ENCODE measurements at places on chromosomes 4 and X. TPM values are rescaled to one million over a fixed set of nuclear protein-coding genes. Genes with fewer than 3 reads are reported as not detected.
A peak's percentile ranks its signal among the peaks of the same experiment; 100 is the strongest.

GRCh38 chr4:113116414-113117357, 67.2 kb downstream of the ANK2 start:
- no peak for DNase-seq

GRCh38 chr4:56055027-56055977, 106.6 kb downstream of the CEP135 start:
- no peak for DNase-seq

Gene ENOX2
- polyA plus RNA-seq, result 13.9 TPM

Gene GDPD2
- 0.15 TPM for polyA plus RNA-seq

- DNase-seq, result no peak
Measured at GRCh38 chr4:101458914-101459313, 111.6 kb upstream of the PPP3CA start.

Gene TRPC3
- 3.3 TPM for polyA plus RNA-seq

GRCh38 chrX:124033821-124034220, 72.3 kb downstream of the STAG2 start:
- no peak for DNase-seq

Gene CXCL3
- 0.95 TPM for polyA plus RNA-seq

Gene NR3C2
- 15.5 TPM for polyA plus RNA-seq

Gene RNF212
- polyA plus RNA-seq, result 4.2 TPM

- no peak for DNase-seq
Measured at GRCh38 chrX:68185161-68185560, 248.1 kb downstream of the OPHN1 start.

- no peak for DNase-seq
Measured at GRCh38 chr4:2671267-2671895, 84.8 kb downstream of the TNIP2 start.

DNA sequence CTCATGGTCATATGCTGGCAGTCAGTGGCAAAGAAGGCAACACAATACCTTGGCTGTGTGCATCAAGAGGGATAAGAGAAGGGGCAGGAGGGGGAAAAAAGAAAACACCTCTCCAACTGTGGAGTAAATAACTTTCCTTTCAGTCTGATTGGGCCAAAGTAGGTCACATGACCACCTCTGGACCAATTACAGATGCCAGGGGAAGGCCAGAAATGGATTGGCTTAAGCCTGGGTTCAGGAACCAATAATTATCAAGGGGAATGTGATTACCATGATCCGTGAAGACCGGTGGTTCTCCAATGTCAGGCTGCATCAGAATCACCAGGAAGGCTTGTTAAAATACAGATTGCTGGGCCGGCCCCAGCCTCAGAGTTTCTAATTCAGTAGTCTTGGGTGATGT, 7.4 kb upstream of the ADGRG2 start:
- no peak for DNase-seq

DNA sequence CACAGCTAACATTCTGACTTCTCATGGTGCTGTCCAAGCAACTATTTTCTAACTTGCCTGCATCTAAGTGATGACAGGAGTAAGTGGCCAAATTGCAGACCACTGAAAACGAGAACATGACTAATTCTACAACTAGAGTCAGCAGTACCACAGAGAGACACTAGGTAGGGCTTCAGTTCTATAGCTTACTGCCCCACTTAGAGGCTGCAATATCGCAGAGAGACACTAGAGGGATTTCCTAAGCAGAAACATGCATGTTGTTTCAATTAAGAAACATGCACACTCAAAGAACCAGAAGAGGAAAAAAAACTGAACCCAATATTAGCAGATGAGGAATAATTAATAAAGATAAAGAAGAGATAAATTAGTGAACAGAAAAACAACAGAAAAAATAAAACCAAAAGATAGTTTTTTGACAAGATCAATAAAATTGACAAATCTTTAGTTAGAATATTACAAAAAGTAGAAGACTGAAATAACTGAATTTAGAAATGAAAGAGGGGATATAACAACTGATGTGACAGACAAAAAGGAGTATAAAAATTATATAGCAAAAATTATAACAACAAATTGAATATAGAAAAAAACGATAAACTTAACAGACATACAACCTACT, 100.8 kb downstream of the SPIN4 start:
- DNase-seq, result peak; percentile 18

- no peak for DNase-seq
Measured at GRCh38 chrX:101385795-101386541, at the start of gene BTK. Gene BTK, minus strand, starts transcription at chrX:101386191. Its CDS starts 10,907 bp downstream, at chrX:101375284.

Gene OTC
- 0.41 TPM for polyA plus RNA-seq

DNA sequence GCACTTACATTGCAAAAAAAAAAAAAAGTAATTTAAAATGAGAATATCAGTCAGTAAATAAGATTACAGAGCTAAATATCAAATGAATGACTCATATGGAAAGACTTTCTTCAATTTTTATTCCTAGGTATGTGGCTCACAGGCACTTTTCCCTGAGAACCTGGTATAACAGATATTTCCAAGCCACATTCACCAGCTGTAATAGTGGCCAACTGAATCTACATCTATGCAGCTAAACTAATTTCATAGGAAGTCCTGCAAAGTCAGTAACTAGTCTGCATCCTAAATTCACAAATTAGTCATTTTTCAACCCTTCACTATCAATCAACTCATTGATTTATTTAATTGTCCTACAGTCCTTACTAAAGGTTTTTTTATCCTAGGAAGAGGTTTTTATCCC, 5.6 kb downstream of the PDE5A start:
- DNase-seq, result no peak

Gene NSG1
- 10.5 TPM for polyA plus RNA-seq

DNA sequence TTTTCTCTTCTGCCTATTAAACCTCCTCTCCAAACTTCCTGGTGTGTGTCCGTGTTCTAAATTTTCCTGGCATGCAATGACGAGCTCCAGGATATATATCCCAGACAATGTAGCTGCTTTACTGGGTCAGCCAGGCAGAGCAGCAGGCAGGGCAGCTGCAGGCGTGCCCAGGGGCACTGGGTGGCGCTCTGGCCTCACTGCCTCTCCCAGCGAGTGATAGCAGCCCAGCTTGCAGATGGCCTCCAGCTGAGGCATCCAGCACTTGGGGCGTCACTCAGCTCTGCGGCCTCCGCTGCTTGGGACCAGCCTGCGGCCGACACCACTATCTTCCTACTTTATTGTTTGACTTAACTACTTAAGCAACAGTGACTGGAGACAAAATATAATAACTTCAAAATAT, 23.0 kb upstream of the UBA6 start:
- DNase-seq, result no peak

Gene ADAM29
- polyA plus RNA-seq, result not detected

Gene ART3
- polyA plus RNA-seq, result 1.0 TPM

GRCh38 chrX:44314259-44314734, 29.2 kb downstream of the EFHC2 start:
- no peak for DNase-seq

Gene KIT
- polyA plus RNA-seq, result 11.7 TPM

- DNase-seq, result no peak
Measured at GRCh38 chr4:5874811-5875449, 18.0 kb downstream of the CRMP1 start.

GRCh38 chr4:77880784-77881183, 18.2 kb downstream of the MRPL1 start:
- peak; percentile 54 for DNase-seq

All from urinary bladder (tissue), 4 donors.